ENCODE measurements at places on chromosomes 13 and 19.

- DNase-seq = no peak
- no peak overlapping the region for H3K4me3 ChIP-seq
- H3K36me3 ChIP-seq = peaks cover 3% of the 10 kb centered on the region
- no peaks in the 10 kb centered on the region for H3K27me3 ChIP-seq
Measured at GRCh38 chr13:32136061-32136460, 104.5 kb downstream of the FRY start.

DNA sequence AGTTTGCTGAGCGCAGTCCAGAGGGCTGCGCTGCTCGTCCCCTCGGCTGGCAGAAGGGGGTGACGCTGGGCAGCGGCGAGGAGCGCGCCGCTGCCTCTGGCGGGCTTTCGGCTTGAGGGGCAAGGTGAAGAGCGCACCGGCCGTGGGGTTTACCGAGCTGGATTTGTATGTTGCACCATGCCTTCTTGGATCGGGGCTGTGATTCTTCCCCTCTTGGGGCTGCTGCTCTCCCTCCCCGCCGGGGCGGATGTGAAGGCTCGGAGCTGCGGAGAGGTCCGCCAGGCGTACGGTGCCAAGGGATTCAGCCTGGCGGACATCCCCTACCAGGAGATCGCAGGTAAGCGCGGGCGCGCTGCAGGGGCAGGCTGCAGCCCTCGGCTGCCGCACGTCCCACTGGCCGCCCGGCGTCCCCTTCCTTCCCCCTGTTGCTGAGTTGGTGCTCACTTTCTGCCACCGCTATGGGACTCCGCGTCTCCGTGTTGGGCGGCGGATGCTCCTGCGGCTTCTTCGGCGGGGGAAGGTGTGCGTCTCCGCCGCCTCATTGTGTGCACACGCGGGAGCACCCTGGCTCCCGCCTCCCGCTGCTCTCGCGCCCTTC lies 772 bp downstream of the GPC6 start:
- no peaks in the 10 kb centered on the region for H3K27me3 ChIP-seq
- peaks cover 26% of the 10 kb centered on the region for H3K4me1 ChIP-seq
- no peak overlapping the region for H3K27ac ChIP-seq

DNA sequence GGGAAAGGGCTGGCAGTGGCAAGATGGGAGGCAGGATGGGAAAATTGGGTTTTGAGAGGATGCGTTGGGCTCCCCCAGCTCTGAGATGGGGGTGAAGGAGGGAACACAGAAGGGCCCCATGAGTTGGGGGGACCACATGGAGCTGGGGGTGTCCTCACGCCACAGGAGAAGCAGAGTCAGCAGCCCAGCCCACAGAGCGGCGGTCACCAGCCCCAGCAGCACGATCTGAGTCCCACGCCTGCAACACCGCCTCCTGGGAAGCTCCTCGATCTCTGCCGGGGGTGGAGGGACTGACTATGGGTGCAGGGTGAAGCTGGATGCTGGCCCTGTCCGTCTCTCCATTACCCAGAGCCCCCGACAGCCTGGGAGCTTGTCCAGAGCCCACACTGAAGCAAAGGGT lies 3.3 kb downstream of the FCER2 start:
- H3K27me3 ChIP-seq = no peaks in the 10 kb centered on the region
- H3K4me3 ChIP-seq = no peak overlapping the region
- H3K27ac ChIP-seq = no peak overlapping the region
- H3K4me1 ChIP-seq = no peaks in the 10 kb centered on the region

GRCh38 chr13:81048026-81048461 lies 707.1 kb upstream of the SPRY2 start:
- DNase-seq = no peak
- no peaks in the 10 kb centered on the region for H3K4me1 ChIP-seq
- H3K27ac ChIP-seq = no peak overlapping the region
- no peaks in the 10 kb centered on the region for H3K27me3 ChIP-seq

DNA sequence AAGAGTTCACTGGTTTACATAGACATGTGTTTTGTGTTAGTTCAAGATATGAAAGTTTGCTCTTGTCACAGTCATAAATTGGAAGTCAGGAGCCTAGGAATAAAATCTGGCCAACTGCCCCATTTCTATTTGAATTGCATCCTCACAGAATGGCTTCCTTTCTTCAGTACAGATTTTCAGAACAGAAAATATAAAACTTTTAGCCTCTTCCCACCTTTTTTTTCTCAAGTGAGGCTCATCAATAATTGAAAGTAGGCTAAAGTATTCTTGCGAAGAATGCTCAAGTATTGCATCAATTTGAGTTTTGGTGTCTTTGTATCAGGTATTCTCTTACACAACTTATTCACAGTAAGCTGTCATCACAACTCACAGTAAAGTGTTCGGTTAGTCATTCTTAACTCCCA lies 802.7 kb downstream of the PCDH9 start:
- no peaks in the 10 kb centered on the region for H3K36me3 ChIP-seq
- no peaks in the 10 kb centered on the region for H3K4me1 ChIP-seq
- no peak overlapping the region for H3K4me3 ChIP-seq
- H3K27me3 ChIP-seq = no peaks in the 10 kb centered on the region

GRCh38 chr19:44723299-44723951 lies 24.5 kb downstream of the CEACAM16 start:
- DNase-seq = no peak
- H3K4me1 ChIP-seq = peaks cover 48% of the 10 kb centered on the region
- peak overlapping the region; percentile 70 for H3K27ac ChIP-seq
- no peaks in the 10 kb centered on the region for H3K36me3 ChIP-seq

DNA sequence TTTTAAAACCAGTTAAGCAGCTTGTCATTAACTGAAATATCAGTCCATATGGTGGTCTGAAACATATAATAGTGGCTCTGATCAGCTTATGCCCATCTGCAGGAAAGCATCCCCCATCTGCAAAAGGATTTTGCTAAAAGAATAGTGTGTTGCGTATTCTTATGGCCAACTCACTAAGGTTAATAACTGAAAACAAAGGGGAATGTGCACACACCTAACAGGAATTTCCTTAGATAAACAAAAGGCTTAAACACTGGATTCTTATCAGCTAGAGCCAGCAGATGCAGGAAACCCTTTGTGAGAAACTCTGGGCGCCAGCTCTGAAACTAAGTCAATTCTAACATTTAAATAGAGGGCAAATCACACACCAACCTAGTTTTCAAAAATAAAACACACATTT lies 22.1 kb downstream of the VPS36 start:
- H3K4me3 ChIP-seq = no peak overlapping the region
- no peaks in the 10 kb centered on the region for H3K27me3 ChIP-seq
- DNase-seq = no peak
- H3K36me3 ChIP-seq = peaks cover 14% of the 10 kb centered on the region
- H3K4me1 ChIP-seq = no peaks in the 10 kb centered on the region
- H3K27ac ChIP-seq = no peak overlapping the region

- no peaks in the 10 kb centered on the region for H3K36me3 ChIP-seq
Measured at GRCh38 chr13:43044720-43045301, 21.4 kb downstream of the DNAJC15 start.

- no peak for DNase-seq
- H3K4me1 ChIP-seq = no peaks in the 10 kb centered on the region
- H3K36me3 ChIP-seq = no peaks in the 10 kb centered on the region
- no peaks in the 10 kb centered on the region for H3K27me3 ChIP-seq
- H3K4me3 ChIP-seq = no peak overlapping the region
- H3K27ac ChIP-seq = no peak overlapping the region
Measured at GRCh38 chr13:107348925-107349324, 781.0 kb upstream of the ARGLU1 start.

GRCh38 chr13:74115133-74115532 lies 19.1 kb downstream of the KLF12 start:
- no peak for DNase-seq
- H3K4me1 ChIP-seq = no peaks in the 10 kb centered on the region
- H3K4me3 ChIP-seq = no peak overlapping the region
- H3K27me3 ChIP-seq = no peaks in the 10 kb centered on the region

- H3K4me1 ChIP-seq = peaks cover 18% of the 10 kb centered on the region
- peak; percentile 62 for DNase-seq
- H3K4me3 ChIP-seq = no peak overlapping the region
- no peak overlapping the region for H3K27ac ChIP-seq
Measured at GRCh38 chr19:12648088-12648487, 18.5 kb downstream of the MAN2B1 start.

GRCh38 chr19:48673436-48674100 lies 751 bp upstream of the NTN5 start:
- H3K4me3 ChIP-seq = no peak overlapping the region
- no peaks in the 10 kb centered on the region for H3K27me3 ChIP-seq
- no peaks in the 10 kb centered on the region for H3K36me3 ChIP-seq
- H3K27ac ChIP-seq = no peak overlapping the region
- H3K4me1 ChIP-seq = peaks cover 20% of the 10 kb centered on the region

DNA sequence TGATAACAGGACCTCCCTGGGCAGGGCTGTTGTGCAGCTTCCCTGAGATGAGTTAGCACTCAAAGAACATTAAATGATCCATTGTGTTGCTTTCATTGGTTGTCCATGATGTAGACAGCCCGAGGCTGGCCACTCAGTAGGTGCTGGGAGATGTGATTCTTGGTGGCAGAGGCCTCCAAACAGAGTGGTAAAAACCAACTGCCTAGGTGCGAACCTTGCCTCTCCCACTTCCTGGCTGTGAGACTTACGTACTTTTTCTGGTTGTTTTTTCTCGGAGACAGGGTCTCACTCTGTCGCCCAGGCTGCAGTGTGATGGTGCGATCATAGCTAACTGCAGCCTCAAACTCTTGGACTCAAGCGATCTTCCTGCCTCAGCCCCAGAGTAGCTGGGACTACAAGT lies 6.2 kb downstream of the SARS2 start:
- H3K4me3 ChIP-seq = no peak overlapping the region
- no peak overlapping the region for H3K27ac ChIP-seq
- DNase-seq = no peak
- peaks cover 18% of the 10 kb centered on the region for H3K36me3 ChIP-seq

- H3K27me3 ChIP-seq = no peaks in the 10 kb centered on the region
- no peaks in the 10 kb centered on the region for H3K36me3 ChIP-seq
- H3K4me3 ChIP-seq = no peak overlapping the region
- H3K27ac ChIP-seq = no peak overlapping the region
- no peak for DNase-seq
- H3K4me1 ChIP-seq = no peaks in the 10 kb centered on the region
Measured at GRCh38 chr13:54029226-54029625, 1000.6 kb downstream of the OLFM4 start.

DNA sequence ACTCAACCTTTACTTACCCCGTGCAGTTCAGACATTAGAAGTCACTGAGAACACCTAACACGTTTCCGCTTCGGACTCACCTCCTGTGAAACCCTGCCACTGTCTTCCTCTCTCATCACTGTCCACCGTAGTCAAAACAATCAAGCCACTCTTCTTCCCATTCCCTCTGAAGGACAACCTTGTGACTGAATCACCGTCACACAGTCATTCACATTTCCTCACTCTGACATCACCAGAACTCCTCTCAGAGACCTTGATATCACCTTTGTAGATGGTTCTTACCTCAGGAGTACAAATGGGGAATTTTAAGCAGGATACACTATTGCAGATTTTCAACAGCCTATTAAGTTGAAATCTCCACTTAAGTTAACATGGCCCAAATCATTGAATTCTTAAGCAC lies 1.3 kb upstream of the KBTBD6 start:
- H3K36me3 ChIP-seq = no peaks in the 10 kb centered on the region
- no peak for DNase-seq
- peaks cover 38% of the 10 kb centered on the region for H3K4me1 ChIP-seq
- no peak overlapping the region for H3K4me3 ChIP-seq
- H3K27ac ChIP-seq = no peak overlapping the region

All from body of pancreas (tissue), 4 donors.